Thoracic aorta (tissue), 2 donors: ENCODE measurements at places on chromosomes 1 and 21. TPM values are rescaled to one million over a fixed set of nuclear protein-coding genes. Genes with fewer than 3 reads are reported as not detected.

DNA sequence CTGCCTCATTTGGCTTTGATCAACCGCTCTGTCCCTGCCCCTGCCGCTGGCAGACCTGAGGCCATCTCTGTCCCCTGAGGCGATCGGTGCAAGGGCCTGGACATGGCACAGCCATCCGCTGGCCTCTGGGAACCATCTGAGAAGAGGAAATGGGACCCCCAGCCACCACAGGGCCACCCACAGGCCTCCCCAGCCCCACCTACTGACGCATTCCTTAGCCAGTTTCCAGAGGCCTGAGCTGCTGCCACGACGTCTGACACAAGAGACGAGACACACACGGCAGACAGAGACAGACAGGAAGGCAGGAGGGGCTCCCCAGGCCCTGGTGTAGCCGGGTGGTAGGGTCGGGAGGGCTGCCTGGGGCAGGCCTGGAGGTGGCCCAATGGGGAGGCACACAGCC is 37.3 kb upstream of the EDN2 start:
- DNase-seq, result no peak

DNA sequence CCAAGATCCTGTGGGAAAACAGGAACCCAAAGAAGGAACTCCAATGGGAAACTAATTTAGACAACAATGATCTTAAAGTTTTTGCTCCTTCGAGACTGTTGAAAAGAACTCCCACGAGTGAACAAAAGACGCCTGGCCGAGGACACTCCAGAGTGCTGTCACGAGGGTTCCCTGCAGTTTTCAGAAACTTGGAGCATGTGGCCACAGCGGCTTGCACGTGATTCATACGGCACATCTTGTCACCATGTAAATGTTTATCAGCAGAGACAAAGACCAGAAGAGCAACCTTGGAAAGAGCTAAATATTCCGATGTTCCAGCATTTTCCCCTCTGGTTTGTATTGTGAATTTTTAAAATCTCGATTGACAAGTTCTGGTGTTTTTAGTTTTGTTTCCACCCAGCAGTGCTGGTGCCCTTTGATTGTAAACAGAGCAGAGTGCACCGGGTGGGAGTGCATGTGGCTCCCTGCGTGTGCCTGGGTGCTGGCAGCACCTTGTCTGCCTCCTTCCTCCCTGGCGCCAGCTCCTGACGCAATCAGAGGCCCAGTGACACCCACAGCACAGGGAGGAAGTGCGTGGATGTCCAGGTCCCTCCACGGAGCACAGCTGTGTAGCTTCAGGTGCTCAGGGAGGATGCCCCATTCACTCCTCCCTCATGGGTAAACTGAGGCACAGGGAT is 23.0 kb downstream of the LRRC3 start:
- no peak for DNase-seq

DNA sequence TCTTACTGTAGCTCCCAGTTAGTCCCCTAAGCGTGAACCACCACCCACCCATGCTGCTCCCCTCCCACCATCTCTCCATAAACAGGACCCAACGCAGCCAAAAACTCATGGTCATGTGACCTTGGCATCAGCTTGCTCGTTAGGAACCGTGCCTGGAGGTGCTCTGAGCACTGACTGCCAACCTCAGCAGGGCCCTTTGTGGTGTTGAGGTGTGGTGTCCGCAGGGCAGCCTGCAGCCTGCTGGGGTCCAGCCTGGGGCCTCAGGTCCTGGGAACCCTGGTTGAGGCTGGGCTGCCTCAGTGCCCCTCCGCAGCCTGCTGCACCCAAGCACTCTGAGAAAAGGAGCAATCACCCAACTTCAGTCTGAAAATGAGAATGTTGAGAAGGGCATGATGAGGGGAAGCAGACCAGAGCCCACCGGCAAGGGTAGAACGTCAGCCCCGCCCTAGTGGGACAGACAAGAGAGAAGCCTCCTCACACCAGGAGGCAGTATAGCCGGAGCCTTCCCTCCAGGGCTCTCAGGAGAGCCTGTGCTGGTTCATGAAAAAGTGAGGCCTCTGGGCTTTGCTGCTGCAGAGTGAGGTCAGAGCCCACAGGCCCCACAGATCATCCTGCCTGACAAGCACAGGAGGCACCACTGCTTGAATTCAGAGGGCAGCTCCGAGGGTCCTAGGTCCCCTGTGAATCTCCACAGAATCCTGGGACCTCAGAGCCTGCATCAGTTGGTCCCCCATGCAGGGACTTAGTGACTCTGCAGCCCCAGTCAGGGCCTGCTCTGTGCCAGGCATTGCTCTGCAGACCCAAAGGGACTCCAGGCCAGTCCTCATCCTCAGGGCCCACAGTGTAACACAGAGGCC is 4.9 kb upstream of the COL6A2 start:
- DNase-seq, result no peak

GRCh38 chr1:119327450-119328155 is 41.0 kb upstream of the HAO2 start:
- DNase-seq, result no peak

- no peak for DNase-seq
These were observed 41.2 kb upstream of the RGS8 start for GRCh38 chr1:182725259-182726255.

Gene NUF2
- not detected for total RNA-seq

- no peak for DNase-seq
These were observed 31.9 kb downstream of the MROH9 start for GRCh38 chr1:170967042-170967910.

DNA sequence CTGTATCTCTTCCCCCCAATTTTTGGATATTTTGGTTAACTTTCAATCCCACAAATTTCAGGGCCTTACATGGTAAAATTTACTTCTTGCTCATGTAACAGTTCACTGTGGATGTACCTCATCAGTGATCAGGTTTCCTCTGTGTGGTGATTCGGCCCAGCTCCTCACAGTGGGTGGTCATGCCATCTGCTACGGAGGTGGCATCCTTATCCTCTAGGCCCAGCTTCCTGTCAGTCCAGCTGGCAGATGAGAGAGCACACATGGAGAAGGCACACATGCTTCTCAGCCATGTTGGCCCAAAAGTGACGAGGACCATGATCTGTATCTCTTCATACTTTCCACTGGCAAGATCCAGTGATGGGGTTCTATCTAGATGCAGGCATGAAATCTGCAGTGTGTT is 27.2 kb downstream of the PCBP3 start:
- DNase-seq, result no peak

DNA sequence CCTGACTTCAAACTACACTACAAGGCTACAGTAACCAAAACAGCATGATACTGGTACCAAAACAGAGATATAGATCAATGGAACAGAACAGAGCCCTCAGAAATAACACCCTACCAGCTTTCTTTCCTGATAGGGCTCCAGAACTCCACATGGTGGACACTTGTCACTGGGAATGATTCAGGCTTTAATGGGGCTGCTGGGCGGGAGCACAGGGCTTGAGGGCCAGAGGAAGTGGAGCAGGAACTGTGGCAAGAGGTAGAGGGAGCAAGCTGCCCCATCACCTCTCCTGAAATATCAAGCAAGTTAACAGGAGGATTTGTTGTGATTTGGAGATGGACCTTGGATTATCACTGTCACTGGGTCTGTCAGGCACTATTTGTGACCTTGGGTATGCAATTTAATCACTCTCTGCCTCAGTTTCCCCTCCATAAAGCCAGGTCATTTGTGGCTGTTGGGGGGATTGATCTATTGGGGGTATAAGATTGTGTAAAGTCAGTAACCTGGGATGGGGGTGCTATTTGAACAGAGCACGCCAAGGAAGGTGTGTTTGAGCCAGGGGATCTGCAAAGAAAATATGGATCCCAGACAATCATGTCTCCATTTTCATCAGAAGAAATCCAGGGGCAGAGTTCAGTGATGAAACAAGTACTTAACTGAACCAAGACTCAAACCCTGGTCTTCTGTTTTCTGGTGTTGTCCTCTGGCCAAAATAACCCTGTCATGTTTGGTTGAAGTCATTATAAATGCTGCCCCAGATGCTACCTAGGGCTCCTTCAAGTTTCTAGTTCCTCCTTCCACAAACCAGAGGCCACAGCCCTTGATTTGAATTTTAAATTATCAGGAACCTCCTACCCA is 25.2 kb downstream of the ETS2 start:
- DNase-seq, result no peak

Gene FNBP1L
- 12.2 TPM for total RNA-seq

DNA sequence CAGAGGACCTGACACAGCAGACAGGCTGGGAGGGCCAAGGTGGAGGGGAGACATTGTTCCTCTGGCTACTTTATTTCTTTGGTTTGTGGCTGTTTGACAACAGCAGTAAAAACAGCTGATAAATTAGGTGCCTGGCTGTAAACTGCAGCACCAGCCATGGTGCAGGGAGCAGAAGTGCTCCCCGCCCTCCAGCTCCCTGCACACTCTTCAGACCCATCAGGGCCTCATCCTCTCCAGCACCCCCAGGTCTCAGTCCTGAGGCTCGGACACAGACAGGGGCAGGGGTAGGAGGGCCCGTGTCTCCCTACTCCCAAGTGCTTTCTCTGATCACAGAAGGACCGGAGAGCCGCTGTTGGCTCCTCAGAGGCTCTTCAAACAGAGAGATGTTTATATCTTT is 17.7 kb upstream of the LRRN2 start:
- no peak for DNase-seq

- no peak for DNase-seq
These were observed 92.6 kb downstream of the ZNF281 start for GRCh38 chr1:200317236-200317635.

DNA sequence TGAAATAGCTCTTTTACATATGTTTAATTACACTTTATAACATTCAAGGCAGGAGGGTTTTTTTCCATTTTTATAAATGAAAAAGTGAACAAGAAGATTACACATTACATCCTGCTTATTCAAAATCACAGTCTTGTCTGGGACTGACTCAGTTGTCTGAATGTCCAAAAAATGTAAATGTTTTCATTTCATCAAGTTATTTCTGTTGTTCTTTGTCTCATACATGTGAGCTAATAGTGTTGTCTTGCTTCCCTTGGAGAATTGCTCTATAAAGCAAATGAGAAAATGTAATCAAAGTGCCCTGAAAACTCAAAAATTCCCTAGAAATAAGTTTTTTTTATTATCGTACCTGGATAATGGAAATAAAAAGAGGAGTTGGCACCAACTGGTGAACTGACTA is 242.9 kb downstream of the GRIK1 start:
- no peak for DNase-seq

DNA sequence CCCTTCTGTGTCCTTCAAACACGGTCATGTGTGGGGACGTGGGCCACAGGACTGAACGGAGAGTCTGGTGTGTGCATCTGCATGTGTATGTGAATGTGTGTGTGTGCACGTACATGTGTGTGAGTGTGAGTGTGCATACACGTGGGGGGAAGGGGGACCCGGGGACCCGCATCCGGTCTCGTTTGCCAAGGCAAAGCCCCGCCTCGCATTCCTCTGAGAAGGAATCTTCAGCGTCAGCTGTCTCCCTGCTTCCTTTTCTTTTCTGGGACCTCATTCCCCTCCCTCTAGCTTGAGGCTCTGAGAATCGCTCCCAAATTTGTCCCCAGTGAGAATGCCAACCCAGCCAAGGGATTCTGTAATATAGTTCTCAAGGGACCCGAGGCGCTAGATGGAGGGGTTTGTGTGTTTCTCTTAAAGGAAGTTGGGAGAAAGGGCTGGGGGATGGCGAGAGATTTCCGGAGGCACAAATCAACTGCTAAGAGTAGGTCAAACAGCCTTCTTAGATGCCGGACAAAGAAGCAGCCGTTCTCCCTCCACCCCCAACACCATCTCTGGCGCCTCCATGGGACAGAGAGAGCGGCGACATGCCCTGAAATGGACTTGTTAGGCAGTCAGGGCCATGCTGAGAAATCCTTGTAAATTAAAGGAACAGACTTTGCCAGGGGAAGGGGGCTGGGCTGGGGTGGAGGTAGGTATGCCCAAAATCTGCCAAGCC is 6.6 kb downstream of the IFFO2 start:
- DNase-seq, result no peak

GRCh38 chr1:225658041-225658440 is 5.1 kb upstream of the ENAH start:
- no peak for DNase-seq

Gene FGR
- total RNA-seq, result 17.0 TPM

DNA sequence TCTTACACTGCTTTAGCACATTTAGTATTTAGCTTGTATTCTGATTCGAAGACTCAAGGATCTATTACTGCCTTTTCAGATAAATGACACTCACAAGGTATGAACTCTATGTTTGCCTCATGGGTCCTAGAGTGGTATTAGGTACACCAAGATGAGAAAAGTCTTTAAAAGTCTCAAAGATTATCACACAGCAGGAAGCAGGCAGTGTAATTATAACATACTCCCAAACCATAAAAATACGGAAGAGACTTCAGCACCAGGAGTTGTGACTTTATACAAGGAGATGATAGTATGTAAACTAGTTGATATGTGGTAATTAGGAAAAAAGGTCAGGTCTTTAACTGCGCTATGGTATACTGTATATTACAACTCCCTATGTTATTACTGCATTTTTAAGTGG is 11.2 kb upstream of the RCSD1 start:
- DNase-seq, result no peak

DNA sequence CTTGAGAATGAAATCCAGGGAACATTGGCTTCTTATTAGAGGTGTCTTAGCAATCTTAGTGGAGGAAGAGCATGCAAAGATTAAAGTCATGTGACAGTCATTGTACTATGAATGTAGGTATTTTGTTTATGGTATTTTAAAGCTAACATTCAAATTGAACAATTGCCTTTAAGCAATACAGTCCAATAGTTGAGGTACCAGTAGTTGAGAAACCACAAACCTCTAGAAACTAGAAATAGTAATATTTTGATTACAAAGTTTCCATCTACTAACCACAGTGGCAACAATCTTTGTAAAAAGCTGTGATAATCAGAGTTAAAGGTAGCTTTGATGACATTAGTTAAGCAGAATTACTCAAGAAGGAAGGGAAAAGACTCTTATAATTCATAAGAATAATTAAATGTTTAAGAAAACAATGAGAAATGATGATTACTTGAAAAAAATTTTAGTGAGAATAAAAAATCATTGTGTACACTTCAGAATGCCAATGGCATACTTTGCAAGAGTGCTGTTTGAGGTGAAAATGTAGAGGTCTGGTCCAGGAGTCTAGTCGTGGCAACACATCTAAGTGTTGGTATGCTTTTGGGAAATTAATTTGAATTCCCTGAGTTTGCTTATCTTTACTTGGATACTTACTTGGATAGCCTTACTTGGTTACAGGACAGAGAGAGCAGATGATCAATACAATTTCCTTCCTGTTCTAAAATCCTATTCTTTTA is 104.9 kb upstream of the PTGFR start:
- DNase-seq, result no peak

DNA sequence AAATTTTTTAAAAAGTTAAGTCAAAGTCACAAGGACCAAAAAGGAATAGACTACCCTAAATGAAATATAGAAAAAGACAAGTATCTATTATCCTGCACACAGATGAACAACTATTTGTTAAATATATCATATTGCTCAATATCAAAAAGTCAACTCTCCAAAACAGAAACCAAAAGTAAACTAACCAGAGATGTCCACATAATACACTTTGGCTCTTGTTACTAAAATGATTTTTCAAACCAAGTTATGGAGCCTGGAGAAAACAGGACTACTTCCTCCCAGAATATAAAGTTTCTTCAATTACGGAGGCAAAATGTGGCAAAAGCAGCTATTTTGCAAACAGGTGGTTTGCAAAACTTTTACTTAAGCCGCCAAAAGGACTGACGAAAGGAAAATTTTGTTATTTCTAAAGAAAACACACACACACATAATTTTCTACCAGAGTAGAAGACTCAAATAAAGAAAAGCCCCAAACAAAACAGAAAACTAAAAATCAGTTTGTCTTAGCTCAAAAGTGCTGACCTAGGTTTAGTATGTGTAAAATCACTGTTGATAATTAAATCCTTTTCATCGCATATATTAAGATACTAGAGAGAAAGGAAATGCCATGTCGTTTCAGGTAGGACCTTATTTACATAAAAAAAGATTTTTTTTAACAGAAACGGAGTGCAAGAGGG is 1.1 kb downstream of the DPYD start:
- no peak for DNase-seq
